ENCODE measurements at places on chromosomes 1 and 21.
A peak's percentile ranks its signal among the peaks of the same experiment; 100 is the strongest.

DNA sequence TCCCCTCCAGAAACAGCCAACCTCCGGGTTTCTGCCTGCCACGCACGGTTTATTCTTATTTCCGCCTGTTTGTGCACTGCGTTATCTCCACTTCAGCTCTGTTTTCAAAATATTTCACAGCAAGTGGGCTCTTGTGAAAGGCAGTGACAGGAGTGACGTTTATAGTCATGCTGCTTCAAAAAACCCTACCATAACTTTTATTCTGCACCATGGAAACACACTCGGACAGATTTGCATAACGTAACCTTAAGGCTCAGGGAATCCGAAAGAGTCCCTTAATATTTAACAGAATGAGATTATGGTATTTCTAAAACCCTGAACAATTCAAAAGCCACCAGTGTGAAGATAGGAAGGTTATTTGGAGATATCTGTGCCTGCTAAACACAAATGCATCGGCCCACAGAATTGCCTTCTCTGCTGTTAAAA lies 782 bp upstream of the SDE2 start:
- no peak for DNase-seq

GRCh38 chr21:44456915-44457736 lies 1.8 kb downstream of the LRRC3 start:
- DNase-seq, result no peak

DNA sequence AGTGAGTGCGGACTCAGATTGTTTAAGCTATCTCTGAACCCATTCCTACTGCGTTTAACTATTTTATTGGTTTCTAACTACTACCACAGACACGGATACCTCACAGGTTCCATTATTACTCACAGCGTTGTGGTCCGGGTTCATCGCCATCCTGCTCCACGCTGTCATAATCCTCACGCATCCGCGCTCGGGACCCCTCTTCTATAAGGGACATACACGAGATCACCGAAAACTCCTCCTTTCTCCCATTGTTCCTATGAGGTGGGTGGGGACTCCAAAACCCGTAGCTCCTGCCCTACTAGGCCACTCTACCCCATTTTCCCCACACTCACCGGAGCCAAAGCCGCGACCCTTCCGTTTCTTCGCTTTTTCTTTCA lies 610 bp downstream of the RBM8A start:
- no peak for DNase-seq

GRCh38 chr21:34924771-34925419 lies 124.2 kb downstream of the RUNX1 start:
- DNase-seq, result no peak

GRCh38 chr1:81449786-81450185 lies 350.9 kb upstream of the ADGRL2 start:
- DNase-seq, result no peak

- no peak for DNase-seq
Observed at GRCh38 chr1:41293779-41294178, 51.7 kb upstream of the SCMH1 start.

DNA sequence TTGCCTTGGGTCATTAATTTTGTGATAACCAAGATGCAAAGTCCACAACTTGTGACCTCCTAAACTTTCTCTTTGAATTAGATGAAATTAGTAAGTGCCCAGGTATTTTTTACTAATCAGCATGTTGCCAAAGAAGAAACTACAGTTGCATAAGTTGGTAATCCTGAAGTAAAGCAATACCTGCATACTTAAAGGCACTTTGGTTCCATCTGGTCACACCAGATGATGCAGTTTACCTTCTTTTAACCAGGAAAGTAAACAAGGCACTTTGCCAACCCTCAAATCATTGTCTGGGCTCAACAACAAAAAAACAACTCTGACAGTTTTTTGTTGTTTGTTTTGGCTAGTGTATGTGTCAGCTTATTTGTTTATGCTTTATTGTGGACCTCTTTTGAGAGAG lies 55.5 kb upstream of the DYNLT5 start:
- no peak for DNase-seq

DNA sequence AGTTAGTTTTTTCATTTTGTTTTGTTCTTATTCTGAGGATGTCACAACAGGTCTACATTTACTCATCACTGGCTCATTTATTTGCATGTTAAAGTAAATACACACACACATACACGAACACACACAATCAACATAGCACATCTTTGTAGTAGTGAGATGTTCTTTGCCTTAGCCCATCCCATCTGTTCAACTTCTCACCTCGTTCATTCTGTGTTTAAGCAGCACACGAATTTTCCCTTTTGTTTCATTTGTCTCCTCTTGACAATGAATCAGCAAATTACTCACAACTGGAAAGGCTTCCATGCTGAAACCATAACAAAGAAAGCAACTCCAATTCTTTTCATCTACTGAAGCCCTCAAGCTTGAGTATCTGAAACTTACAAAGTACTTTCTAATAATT lies 133.3 kb upstream of the CHRM3 start:
- no peak for DNase-seq

DNA sequence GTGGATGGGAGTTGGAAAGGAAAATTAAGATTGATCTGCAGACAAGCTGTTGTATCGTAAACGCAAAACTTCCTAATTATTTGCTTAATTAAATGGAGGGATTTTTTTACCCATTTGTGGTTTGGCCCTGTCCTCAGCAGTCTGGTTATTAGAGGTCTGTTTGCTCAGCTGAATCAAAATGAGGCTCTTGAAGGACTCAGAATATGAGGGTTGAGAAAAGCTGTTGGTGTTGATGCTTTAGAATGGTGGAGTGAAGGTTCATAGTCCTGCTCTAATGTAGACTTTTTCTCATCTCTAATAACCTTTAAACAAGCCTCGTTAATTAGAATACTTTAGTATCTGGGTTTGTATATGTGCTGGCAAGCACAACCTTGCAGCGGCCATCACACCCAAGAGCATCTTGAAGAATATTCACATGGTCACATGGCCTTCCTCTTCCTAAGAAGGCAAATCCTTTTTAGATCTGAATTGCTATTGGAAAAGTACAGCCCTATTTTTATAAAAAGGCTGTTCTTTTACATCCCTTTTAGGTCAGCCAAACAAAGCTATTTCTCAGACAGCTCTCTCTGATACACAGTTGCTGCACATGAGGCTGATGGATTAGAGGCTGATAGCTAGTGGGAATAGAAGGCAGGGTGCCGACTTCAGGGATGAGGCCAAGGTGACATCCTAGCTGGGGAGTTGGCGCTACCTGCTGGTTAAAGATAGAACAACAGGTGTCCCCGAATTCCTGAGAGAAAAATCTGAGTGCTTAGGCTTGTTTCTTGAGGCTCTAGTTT lies 53.8 kb downstream of the MACF1 start:
- peak; percentile 72 for DNase-seq

- peak; percentile 41 for DNase-seq
Observed at GRCh38 chr1:165129568-165130164, 226.8 kb downstream of the LMX1A start.

- DNase-seq, result peak; percentile 96
Observed at GRCh38 chr1:156751757-156752481, 444 bp upstream of the HDGF start.

DNA sequence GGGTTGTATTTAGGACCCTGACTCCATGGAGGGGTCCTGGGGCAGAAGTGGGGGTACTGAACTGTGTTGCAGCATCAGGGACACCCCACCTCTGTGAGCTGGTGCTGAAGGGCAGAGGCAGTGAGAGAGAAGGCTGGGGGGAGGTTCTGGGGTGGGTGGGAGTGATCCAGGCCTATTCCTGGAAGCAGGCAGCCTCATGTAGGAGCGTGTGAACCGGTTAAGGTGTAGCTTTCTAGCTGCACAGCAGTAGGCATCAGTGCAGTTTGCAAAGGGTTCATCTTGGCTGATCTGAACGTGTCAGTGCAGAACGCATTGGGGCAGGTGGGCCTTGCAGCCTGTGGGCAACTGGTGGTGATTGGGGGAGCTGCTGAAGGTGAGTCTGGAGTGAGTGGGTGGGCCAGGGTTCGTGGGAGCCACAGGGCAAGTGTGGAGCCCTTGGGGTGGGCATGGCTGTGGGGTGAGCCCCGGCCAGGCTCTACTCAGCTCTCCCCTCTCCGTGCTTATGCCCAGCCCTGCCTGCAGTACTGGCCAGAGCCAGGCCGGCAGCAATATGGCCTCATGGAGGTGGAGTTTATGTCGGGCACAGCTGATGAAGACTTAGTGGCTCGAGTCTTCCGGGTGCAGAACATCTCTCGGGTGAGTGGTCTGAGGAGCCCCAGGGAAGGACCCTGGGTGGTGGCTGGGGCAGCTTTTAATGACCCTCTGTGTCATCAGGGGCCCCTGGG lies 86.7 kb downstream of the PTPRU start:
- no peak for DNase-seq

- no peak for DNase-seq
Observed at GRCh38 chr1:108050158-108050557, 85.2 kb upstream of the VAV3 start.

GRCh38 chr1:156816561-156817328 lies at the start of gene SH2D2A:
Gene SH2D2A (minus strand): TSS chr1:156816848. CDS start chr1:156816708, 140 bp downstream.
- DNase-seq, result no peak

DNA sequence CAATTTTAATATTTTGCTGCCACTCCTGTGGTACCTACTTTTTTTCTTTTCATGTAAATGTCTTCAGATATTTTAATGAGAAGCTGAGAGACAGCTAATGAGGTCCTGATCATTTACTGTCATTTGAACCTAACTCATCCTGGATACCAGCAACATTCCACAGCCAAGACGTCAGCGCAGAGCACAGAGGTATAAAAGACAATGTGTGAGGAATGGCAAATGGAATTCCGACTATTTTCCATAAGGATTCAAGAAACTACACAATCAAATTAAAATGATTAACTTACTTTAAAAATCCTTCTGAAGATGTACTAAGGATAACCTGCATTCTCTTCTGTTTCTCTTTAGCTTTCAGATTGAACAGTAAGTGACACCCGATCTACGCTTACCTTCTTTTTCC lies 38.8 kb downstream of the HEATR1 start:
- DNase-seq, result peak; percentile 19

DNA sequence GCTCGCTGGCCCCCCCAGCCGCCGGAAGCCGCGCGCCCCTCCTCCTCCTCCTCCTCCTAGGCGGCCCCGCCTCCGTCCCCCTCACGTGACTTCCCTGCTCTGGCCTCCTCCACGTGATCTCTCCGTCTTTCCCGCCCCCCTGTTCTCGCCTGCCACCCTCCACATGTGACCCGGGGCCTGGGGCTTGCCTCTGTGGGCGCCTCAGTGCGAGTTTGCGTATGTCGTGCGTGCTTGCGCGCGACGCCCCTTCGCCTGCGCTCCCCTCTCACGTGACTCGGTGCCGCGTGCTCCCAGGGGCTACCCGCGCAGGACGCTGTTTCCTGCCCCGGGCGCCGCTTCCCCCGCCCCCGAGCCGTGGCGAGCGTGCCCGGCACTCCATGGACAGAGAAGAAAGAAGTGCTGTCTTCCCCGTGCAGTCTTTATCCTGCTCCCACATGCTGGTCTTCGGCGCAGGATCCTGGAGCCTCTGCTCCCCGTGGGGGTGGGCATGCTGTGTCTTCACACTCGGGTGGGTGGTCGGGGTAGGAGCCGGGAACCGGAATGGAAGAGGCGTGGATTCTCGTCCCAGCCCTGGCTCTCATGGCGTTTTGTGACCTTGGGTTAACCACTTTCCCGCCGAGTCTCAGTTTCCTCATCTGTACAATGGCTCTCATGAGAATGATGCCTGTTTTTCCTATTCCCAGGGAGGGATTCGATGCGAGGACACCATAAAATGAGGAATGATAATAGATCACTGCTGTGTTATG lies 431 bp upstream of the UBE2Q1 start:
- peak; percentile 99 for DNase-seq

GRCh38 chr1:197305925-197306324 lies 37.9 kb downstream of the CRB1 start:
- DNase-seq, result no peak

DNA sequence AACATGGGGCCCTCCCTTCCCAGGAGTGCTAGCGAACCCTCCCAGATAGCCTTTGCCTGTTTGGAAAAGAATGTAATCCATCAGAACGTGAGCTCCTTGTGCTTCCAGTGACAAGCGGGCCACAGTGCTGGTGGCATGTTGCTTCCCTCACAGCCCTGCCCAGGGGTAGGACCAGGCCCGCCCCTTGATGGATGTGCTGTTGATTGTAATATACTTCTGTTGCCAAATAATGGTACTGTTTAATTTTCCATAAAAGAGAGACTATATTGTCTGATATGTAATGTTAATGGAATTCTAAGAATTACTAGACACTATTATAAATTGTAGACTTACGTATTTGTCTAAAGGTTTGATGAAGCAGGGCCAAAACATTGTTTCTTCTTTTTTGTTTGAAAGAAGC lies 16.4 kb downstream of the ATP5PO start:
- DNase-seq, result peak; percentile 37

DNA sequence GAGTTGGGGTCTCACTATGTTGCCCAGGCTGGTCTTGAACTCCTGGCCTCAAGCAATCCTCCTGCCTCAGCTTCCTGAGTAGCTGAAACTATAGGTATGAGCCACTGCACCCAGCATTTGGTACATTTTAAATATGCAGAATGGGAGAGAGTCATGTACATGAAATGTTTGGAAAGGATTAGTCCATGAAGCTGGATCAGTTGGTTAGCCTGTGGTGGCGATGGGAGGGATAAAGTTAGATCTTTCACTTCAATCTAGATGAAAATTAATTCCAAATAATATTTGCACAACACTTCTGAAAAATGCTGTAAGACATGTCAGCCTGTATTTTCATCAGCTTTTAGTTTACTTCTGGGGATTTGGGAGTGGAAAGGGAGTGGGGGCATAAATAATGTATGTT lies 188.9 kb downstream of the HUNK start:
- DNase-seq, result no peak

DNA sequence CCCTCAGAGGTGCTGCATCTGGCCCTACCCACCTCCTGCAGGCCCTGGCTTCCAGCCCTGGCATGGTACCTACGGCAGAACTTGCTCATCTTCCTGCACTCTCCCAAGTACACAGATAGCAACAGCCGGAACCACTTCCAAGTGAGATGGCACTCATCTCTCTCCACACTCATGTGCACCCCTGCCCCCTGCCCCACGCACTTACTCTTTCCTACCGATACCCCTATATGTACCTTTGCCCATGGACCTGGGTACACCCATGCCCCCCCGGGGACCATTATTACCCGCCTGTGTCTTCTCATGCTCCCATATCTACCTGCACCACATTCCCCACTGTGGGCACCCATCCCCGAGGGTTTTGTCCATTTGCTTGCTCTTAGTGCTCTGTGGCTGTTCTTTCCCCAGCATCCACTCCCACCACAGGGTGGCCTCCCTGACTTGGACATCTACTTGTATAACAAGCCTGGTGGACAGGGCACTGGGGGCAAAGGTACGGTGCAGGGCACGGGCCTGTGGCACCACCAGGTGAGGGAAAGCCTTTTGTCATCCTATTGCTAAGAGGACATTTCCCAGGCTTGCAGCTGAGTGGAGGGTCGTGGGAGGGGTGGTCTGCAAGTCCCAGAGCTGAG lies 14.7 kb downstream of the HYI start:
- no peak for DNase-seq

GRCh38 chr1:181113059-181113641 lies 24.6 kb downstream of the IER5 start:
- DNase-seq, result peak; percentile 78

GRCh38 chr1:14961661-14962267 lies 191.8 kb upstream of the TMEM51 start:
- no peak for DNase-seq

GRCh38 chr1:231310391-231310934 lies 27.2 kb downstream of the EXOC8 start:
- no peak for DNase-seq

All from EL (cell line).